ENCODE measurements at places on chromosomes 1 and 21.

DNA sequence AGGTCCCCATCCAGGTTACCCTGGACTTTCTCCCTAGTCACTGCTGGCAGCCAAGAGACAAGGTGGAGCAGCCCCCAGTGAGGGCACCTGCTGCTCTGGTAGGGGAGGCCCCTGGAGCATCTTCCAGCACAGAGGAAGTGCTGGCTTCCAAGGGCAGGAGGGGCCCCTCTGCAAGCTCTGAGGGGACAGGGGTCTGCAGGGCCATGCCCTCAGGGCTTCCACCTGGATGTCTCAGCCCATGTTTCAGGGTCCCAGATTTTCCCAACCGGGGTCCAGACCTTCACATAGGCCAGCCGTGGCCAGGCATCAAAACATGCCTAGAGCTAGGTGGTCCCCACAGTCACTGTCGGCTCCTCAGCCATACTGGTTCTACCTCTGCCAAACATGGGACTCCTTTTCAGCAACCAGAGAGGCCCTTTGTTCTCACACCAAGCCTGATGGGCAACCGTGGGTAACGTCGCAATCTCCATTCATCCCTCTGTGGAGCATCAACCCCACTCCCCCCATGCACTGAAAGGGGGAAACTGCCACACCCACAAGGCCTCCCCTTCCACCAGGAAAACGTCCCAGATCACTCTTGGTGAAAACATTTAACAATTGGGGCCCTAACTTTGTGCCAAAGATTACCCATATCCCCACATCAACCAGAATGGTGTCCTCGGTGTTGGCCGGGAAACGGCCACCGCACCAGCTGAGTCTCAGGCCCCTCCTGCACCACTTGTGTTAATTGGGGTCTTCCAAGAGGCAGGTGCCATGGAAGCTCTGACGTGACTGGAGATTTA lies 1.9 kb upstream of the COL6A2 start:
- DNase-seq, result no peak

- DNase-seq, result no peak
Measured at GRCh38 chr1:38053416-38054091, 7.0 kb upstream of the POU3F1 start.

- no peak for DNase-seq
Measured at GRCh38 chr1:25649505-25650288, 33.1 kb downstream of the MAN1C1 start.

- no peak for DNase-seq
Measured at GRCh38 chr1:29451368-29451892, 215.1 kb downstream of the PTPRU start.
